Stimulated activated CD8-positive, alpha-beta memory T cell treated with anti-CD3 and anti-CD28 coated beads, Interleukin-15, amount 100 ng/mL, for 24 hours (primary cell): ENCODE measurements at places on chromosomes 1 and 21.

DNA sequence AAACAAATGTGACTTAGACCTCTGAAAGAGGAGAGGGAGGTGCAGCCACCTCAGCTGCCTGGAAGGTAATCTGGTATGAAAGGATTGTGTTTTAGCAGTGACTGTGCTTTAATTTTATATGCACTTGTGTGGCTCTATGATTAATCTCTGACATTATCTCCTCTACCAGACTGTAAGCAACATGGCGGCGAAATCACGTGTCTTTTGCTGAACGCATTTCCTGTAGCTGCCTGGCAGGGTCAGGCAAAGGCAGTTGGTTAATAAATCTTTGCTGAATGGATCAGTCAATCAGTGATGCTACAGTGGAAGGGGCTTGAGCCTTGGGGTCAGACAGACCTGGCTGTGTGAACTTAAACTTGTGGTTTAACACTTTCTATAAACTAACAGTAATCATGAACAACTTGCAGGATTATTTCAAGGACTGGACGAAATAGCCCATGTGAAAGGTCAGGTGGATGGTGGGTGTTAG lies 96.9 kb downstream of the ADSS2 start:
- no peak for DNase-seq

DNA sequence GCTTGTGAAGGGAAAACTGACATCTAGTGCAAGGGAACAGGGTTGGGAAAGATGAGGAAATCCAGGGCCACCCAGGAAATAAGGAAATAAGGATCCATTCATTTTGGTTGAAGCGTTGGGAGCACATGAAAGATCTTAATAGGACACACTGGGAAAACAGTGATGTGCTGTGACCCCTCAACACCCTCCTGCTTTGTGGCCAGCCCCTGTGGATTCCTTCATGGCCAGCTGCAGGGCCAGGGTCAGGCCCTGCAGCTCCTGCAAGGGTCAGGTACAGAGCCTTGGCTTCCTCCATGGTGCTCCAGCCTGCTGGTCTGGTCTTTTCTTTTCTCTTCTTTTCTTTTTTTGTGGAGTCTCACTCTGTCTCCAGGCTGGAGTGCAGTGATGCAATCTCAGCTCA lies 18.8 kb upstream of the PIGM start:
- DNase-seq, result no peak

DNA sequence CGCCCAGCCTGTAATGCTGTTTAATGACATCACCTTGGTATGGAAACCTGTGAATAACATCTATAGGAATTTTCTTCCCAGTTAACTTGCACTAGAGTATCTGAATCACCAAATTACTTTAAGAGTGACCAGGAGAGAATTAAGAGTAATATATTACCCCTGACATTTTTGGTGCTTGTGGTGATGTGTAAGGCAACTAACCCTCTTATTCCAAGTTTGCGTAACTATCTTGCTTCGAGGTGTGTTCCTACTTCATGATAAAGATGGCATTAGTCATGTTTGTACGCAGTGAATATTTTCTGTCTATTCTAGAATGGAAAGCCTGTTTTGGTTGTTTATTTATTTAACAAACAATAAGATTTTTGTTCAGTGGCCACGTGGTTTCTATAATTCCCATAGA lies 131.3 kb downstream of the ZP4 start:
- no peak for DNase-seq

GRCh38 chr21:25127811-25128210 lies 479.5 kb downstream of the MRPL39 start:
- DNase-seq, result no peak

- no peak for DNase-seq
These were observed 148.6 kb downstream of the GRIK3 start for GRCh38 chr1:36885540-36886357.

- no peak for DNase-seq
These were observed 12.4 kb downstream of the LMNA start for GRCh38 chr1:156126630-156127534.

GRCh38 chr21:37555672-37556261 lies 189.2 kb downstream of the DYRK1A start:
- DNase-seq, result no peak

- peak; percentile 83 for DNase-seq
These were observed 23.4 kb upstream of the RD3 start for GRCh38 chr1:211515090-211516023.
